ENCODE measurements at places on chromosomes 13 and 19.
A peak's percentile ranks its signal among the peaks of the same experiment; 100 is the strongest.

DNA sequence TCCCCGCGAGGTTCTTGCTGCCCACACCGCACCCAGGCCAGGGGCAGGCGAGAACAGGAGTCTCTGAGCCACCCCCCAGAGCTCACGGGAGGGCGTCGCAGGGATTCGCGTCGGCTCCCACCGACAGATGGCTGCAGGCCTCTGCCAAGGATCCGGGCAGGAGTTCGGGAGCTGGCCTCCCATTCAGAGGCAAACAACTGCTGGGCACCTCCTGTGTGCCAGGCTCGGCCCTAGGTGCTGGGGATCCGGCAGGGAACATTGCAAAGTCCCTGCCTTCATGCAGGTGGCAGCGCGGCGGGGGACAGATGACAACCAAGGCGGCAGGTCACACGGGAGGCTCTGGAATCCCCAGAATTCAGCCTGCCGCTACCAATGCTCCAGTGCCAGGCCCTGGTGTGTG is 25.3 kb downstream of the LRRC4B start:
- no peak for DNase-seq

- DNase-seq: peak; percentile 46
Measured at GRCh38 chr19:5293612-5294378, 46.8 kb downstream of the PTPRS start.

DNA sequence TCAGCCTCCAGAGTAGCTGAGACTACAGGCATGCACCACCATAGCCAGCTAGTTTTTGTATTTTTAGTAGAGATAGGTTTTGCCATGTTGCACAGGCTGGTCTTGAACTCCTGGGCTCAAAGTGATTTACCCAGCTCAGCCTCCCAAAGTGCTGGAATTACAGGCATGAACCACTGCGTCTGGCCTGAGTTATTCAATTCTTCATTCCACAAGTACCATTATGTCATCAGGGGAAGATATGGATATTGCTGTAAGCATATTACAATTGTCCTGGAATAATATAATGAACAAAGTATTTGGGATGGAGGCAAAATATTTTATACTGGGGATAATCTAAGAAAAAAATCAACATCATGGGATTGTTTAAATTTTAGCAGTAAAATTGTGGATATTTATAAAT is 646.0 kb upstream of the SLITRK6 start:
- no peak for DNase-seq

DNA sequence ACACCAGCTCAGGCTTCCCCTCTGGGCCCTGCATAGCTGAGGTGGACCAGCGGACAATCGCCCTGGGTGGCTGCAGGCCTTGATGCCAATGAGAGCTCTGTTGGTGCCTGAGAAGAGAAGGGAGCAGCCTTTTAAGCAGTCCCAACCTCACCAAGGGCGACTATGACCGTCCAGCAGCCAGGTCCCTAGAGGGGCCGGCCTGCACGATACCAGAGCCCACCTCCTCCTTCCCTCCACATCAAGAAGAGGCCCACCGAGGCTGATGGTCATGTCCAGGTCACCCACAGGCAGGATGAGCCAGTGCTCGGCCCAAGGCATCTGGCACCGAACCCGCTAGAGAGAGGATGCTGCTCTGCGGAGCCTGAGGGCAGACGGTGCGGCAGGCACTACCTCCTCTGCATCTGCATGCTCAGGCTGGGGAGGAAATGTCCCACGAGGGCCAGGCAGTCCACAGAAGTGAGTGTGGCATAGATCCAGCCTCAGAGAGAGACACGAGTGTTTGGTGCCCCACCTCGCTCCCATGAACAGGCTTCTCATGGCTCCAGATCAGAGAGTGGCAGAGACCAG is 219.4 kb downstream of the TUBA3C start:
- DNase-seq: no peak

- peak; percentile 2 for DNase-seq
Measured at GRCh38 chr13:82687884-82688283, 1194.4 kb downstream of the SLITRK1 start.

- DNase-seq: no peak
Measured at GRCh38 chr13:23754997-23755396, 134.2 kb downstream of the MIPEP start.

- DNase-seq: no peak
Measured at GRCh38 chr19:42394751-42395150, 4.7 kb upstream of the CNFN start.

DNA sequence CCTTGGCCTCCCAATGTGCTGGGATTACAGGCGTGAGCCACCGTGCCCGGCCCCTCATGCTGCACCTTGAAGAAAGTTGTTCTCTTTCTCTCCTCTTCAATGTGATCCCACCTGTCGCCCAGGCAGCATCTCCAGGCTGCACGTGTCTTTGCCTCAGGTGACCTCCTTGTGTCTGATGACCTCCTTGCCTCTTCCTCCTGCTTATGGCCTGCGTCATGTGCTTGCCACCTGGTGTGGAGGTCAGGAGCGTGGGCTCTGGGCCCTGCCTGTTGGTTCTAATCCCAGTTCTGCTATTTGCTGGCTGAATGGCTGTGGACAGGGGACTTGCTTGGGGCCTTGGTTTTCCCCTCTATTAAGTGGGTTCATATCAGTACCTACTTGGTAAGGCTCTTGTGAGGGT is 6.3 kb downstream of the BICRA start:
- DNase-seq: no peak

DNA sequence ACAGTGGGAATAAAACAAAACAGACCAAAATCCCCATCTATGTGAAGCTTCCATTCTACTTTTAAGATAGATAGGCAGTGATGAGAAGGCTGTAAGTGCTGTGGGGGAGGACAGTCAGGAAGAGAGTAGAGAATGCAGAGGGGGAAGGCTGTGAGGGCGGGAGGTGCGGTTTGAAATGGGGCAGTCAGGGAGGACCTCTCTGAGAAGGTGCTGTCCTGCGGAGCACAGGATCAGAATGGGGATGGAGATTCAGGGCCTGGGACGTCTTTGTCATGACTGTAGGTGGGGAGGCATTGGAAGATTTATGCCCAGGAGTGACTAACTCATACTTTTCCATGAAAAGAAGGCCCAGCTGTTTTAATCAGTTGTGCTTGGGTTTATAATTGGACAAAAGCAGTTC is 3.9 kb upstream of the GPR183 start:
- DNase-seq: no peak

DNA sequence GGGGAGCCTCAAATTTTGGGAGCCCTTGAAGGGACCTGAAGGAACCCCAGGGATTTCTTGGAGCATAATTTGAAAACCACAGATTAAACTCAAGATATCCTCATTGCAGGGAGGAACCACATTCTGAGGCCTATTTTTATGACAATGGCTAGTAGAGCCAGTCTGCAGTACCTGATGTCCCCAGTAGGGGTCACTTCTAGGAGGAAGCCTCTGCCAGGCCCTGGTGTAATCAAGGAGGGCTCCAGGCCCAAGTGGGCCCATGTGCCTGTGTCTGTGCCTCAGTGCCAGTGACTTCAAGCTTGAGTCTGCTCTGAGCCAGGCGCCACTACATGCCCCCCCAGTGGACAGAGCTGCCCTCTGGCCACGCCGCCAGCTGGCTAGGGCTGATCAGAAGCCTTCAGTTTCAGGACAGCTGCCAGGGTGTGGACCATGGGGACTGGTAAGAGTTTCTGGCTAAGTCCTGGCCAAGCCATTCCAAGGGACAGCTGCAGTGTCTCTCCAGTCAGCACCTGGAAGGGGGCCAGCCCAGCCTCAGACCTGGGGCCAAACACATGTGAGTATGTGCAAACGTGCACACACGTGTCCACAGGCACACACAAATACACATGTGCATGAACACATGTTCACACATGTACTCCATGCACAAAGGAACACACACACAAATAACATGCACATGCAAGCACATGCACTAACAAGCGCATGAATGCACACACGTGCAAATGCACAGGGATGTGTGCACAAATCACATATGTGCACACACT is 20.5 kb upstream of the SLC7A10 start:
- no peak for DNase-seq

- peak; percentile 65 for DNase-seq
Measured at GRCh38 chr13:37488726-37489125, 109.8 kb downstream of the POSTN start.

DNA sequence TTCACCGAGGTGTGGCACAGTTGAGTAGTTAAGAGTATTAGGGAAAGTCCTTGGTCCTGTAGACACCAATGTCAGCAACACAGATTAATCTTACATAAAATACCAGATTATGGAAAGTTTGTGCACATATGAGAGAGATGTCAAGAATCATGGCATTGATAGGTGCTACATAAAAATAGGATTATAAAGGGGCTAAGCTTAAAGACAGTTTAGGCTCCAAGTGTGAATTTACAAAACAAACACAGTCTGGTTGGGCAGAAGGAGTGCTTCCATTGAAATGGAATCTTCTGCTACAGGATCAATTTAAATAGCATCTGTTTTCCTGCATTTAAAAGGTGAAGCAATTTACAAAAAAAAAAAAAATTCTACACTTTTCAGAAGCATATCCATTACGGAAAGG is 292.9 kb downstream of the DNAJC15 start:
- DNase-seq: no peak

- DNase-seq: no peak
Measured at GRCh38 chr13:23025864-23026608, 154.7 kb upstream of the SGCG start.

GRCh38 chr19:28196961-28197360 is 1016.0 kb downstream of the UQCRFS1 start:
- no peak for DNase-seq

DNA sequence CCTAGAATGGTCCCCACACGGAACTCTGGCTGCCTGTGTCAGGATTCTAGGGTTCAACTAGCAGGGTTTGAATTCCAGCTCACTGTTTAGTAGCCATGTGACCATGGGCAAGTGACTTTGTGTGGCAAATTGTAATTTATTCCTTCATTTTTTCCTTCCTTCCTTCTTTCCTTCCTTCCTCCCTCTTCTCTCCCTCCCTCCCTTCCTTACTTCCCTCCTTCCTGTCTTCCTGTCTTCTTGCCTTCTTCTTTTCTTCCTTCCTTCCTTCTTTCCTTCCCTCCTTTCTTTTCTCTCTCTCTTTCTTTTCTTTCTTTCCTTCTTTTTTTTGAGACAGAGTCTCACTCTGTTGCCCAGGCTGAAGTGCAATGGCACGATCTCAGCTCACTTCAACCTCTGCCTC is 8.5 kb upstream of the DENND1C start:
- no peak for DNase-seq

DNA sequence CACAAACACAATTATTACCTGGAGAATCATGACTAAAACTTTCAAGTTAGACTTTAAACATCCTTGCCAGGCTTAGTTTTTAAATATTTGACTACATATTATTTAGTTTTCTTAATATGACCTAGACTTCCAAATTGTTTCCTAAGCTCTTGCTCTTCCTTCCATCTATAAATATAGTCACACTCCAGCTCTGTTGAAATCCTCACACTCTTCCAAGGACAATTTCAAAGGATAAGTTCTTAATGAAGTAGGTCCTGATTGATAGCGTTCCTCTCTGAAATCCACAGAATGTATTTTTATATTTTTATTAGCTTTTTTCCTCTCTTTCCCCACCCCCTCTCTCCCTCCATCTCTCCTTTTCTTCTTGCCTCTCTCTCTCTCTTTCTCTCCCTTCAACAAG is 1074.1 kb upstream of the PCDH20 start:
- no peak for DNase-seq

DNA sequence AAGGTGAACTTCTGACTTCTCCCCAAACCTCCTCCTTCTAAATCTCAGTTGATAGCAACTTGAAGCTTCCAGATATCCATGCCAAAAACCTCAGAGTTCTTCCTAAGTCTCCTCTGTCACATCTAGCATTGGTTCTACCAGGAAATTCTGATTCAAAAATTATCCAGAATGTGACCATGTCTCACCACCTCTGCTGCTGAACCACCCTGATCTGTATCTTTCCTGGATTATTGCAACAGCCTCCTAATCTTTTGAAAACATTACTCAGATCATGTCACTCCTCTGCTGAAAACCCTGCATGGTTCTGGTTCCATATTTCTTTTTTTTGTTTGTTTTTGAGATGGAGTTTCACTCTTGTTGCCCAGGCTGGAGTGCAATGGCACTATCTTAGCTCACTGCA is 78.7 kb upstream of the TNFSF11 start:
- peak; percentile 77 for DNase-seq
